ENCODE measurements at places on chromosomes 5 and 9. TPM values are rescaled to one million over a fixed set of nuclear protein-coding genes. Genes with fewer than 3 reads are reported as not detected.
A peak's percentile ranks its signal among the peaks of the same experiment; 100 is the strongest.

GRCh38 chr5:6497262-6497661, 48.6 kb downstream of the UBE2QL1 start:
- no peak for DNase-seq

- DNase-seq, result peak; percentile 34
Measured at GRCh38 chr5:142720641-142721271, 34.9 kb upstream of the FGF1 start.

POLR3G gene
- total RNA-seq, result 4.5 TPM

DNA sequence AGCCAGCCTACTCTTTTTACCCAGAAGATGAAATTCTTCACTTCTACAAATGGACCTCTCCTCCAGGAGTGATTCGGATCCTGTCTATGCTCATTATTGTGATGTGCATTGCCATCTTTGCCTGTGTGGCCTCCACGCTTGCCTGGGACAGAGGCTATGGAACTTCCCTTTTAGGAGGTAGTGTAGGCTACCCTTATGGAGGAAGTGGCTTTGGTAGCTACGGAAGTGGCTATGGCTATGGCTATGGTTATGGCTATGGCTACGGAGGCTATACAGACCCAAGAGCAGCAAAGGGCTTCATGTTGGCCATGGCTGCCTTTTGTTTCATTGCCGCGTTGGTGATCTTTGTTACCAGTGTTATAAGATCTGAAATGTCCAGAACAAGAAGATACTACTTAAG, 16.6 kb downstream of the OCLN start:
- DNase-seq, result no peak

DNA sequence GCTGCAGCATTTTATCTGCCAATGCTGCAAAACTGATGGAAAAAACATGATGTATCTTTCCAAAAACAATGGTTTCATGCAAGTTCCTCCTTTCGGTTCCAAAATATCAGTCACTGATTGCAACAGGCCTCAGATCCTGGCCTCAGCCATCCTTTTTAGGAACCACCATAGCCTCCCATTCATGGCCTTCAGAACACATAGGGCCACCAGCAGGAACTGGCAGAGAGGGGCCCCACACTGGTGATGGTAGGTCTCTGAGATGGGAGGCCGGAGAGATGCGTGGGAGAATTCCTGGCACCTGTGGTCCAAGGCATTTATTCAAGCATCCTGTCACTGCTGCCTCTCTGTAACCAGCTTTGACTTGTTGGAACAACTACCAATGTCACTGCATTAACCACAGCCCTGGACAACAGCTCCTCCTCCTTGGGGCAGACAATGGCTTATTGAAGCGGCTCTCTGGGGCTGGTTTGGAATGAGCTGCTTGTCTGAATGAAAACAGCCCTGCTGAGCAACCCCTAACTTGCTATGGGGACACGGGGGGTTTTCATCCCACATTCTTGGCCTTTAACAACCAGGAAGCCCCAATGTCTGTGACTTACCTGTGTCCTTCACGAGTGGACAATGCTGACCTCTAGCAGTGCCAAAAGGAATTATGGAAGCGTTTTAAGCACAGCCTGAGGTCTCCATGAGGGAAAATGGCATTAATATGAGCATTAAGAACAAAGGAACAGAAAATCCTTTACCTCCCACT, 108.1 kb downstream of the LHFPL2 start:
- DNase-seq, result peak; percentile 24

DNA sequence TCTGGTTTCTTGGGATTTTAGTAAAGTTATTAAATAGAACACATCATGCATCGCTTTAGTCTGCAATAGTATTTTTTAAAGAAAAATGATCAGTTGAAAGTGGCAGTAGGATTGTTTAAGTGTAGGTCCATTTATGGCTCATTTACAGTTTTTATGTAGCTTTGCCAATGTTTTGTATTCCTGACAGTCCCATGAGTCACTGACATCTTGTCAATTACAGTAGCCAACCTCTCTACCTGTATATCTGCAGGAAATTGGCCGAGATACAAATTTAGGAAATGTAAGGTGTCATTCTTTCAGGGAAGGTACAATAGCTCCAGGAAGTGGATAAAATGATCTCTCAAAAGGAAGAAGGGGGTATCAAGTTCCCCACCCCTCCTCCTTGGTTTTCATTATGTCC, 47.7 kb upstream of the MTAP start:
- no peak for DNase-seq

PCA3 gene
- 0.16 TPM for total RNA-seq

DNA sequence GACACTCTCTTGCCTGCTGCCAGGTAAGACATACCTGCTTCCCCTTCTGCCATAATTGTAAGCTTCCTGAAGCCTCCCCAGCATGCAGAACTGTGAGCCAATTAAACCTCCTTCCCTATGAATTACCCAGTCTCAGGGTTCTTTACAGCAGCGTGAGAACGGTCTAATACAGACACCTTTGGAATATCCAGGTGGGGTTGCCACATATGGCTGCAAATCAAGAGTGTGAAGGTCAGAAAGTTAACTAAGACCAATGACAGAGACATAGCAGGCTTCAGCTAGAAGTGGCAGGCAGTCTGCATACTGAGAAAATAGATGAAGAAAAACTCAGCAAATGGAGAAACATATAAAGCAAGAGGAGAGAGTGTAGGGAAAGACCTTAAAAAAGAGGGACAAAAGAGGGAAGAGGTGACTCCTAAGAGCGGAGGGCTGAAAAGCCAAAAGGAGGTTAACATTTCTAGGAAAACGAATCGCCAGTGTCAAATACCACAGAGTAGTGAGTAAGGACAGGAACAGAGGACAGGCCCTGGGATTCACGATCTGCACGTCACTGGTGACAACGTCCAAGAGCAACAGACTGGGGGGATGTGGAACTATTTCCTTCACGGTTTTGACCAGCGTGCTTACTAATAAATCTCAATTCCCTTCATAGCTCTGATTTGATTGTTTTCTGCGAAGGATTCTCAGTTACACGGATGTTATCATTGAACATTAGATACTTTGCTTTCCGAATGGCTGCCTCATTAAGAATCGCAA, 1.7 kb upstream of the ACO1 start:
- DNase-seq, result no peak

GRCh38 chr9:37956904-37957663, 53.2 kb upstream of the SLC25A51 start:
- DNase-seq, result no peak

- DNase-seq, result no peak
Measured at GRCh38 chr5:868428-869135, 17.8 kb upstream of the ZDHHC11 start.

INSL6 gene
- total RNA-seq, result not detected

EQTN gene
- 1.6 TPM for total RNA-seq

DNA sequence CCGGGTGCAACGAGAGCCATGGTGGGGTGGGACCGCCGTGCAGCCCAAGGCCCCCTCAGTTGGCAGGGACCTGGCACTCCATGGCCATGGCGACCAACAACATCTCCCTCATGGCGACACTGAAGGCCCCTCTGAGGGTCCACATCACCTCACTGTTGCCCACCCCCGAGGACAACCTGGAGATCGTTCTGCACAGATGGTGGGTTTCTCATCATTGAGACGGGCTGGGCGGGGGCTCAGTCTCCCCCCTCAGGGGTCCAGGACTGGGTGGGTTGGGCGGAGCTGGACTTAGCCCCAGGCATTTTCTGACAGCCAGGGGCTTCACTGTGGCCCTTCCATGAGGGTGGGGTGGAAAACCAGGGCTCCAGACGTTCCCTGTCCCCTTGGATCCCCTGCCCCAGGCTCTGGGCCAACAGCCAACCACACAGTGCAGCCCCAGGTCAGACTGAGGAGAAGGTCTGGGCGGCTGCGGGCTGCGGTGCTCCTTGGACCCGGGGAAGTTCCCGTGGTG, 734 bp downstream of the PAEP start:
- DNase-seq, result no peak

DNA sequence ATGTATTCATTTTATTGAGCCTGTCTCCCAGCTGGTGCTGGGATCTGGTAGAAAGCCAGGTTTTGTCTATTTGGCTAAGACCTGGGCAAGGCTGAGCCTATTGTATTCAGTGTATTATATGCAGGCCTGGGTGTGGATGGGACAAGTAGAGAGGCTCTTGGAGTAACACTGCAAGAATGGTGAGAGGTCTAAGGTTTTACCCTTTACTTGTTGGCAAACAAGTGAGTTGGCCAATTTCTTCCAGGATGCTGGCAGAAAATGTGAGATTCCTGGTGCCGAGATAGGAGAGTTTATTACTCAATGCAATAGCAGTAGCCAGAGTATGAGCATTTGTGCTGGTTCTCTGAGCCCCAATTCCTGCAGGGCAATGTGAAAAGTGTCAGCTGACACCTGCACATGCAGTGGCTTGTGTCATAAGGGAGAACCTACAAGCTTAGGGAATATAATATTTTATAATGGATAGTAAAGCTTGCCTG, 141.7 kb upstream of the PRLR start:
- DNase-seq, result no peak

- peak; percentile 18 for DNase-seq
Measured at GRCh38 chr9:546797-547223, 294.7 kb upstream of the DMRT1 start.

GRCh38 chr5:172717481-172718195, 53.4 kb downstream of the DUSP1 start:
- DNase-seq, result no peak

TRAF1 gene
- 2.5 TPM for total RNA-seq

DNA sequence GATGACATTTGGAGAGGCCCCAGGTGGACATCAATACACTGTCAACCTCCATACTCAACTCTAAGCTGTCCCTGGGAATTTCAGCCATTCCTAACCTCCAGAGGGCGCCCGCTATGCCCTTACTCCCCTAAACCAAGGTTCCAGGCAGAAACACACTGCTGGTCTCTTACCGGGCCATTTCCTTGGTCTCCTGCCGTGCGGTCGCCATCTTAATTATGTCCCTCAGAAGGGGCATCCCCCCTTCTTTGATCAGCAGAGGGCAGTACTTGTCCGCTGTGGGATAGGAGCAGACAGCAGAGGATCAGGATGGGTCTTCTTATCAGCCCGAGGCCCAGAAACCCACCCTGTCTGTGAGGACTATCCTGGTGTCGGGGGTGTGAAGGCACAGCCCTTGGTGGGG, 9.3 kb upstream of the ZDHHC12 start:
- DNase-seq, result peak; percentile 21

GRCh38 chr9:115393976-115394775, 276.2 kb upstream of the TNC start:
- DNase-seq, result no peak

NDUFAF2 gene
- total RNA-seq, result 24.0 TPM

CBY3 gene
- total RNA-seq, result not detected

BARHL1 gene
- not detected for total RNA-seq

DNA sequence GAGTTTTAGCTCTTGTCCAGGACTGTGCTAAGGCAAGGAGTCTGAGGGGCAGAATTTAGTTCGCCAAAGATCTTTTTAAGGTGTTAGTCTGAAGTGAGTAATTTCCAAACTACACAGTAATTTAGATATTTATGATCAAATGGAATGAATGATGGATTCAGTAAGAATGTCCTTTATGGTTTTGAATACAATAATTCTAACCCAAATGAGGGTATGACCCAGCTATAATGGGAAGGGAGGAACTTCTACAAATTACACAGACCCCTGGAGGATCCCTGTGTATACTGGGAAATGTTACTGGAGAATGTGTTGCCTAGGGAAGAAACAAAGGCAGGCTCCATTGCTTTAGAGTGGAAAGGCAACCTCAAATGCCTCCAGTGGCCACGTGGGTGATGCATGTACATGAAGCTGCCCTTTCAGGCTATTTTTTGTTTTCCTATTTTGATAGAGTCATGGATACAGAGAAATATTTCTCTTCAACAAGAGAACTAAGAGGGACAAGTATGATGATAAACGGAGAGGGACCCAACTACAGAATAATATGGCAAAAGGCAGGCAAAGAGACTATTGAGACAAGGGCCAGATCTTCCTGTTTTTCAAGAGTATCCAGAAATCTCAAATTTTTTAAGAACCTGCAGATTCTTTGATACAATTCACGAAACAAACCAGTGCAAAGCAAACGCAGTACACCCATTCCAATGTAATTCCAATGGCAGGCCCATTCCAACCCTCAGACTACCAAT, 25.4 kb downstream of the SLC1A3 start:
- no peak for DNase-seq

- DNase-seq, result no peak
Measured at GRCh38 chr9:137606005-137606621, 627 bp downstream of the ARRDC1 start.

- no peak for DNase-seq
Measured at GRCh38 chr9:21935631-21936030, 58.6 kb downstream of the CDKN2A start.

SPATA6L gene
- total RNA-seq, result 10.9 TPM

DNA sequence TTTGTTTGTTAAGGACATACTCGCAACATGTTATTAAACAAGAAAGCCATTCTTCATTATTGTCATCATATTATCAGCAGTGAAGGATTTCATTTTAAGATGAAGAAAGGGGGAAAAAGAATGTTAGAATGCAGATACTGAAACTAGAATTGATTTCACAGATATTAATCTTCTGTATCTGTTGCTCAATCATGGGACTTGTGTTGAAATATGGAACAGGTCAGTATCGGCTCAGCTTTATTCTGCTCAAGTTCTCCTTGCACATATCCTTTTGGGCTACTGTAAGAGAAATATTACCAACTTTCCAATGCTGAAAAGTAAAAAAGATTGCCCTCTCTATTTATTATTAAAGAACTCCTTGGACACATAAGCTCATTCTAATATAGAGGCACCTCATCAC, 13.8 kb upstream of the ANXA1 start:
- no peak for DNase-seq

DNA sequence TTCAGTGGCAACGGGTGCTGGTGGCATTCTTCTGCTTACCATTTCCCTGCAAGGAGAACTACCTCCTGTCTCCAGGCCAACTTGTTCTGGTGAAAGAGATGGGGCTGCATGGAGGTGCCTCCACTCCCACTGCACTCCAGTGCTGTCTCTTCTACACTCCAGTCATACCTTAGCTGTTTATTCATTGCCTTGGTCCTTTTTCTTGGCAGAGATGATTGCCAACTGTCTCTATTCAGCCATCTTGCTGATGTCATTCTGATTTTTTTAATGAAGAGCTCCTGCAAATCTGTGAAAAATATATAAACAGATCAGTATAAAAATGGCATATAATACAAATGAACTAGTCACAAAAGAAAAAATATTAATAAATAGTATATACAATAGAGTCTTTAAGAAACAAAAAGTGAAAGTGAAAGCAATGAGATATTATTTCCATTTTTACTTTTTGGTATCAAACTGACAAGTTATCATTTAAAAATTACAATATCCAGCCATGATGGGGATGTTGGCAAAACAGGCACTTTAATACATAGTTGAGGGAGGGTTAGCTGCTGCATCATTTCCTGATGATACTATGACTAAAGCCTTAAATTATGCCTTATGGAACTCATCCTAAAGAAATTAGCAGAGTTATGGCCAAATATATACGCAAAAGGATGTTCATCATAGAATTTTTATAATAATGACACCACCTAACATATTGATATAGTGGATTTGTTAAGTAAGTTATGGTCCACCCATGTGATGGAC, 109.4 kb downstream of the CARTPT start:
- no peak for DNase-seq

DNA sequence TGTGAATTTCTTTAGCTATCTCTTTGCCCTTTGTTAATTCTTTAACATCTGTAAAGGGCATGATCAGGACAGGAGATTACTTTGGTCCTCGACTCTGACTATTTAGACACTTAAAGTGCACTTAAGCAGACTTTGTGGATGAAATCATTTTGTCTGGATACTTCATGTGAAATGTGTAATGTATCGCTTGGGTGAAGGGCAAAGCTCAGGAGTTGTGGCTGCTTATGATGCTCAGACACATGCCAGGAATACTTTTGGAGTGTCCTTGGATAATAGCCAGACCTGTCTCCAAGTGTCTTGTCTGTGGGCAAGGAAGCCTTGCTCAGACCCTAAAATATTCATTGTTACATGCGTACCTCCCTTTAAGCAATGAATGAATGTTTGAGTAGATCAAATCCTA, 87.8 kb downstream of the RAI14 start:
- DNase-seq, result no peak

ECM2 gene
- 5.6 TPM for total RNA-seq
